ENCODE measurements at places on chromosomes 6 and 20.

DNA sequence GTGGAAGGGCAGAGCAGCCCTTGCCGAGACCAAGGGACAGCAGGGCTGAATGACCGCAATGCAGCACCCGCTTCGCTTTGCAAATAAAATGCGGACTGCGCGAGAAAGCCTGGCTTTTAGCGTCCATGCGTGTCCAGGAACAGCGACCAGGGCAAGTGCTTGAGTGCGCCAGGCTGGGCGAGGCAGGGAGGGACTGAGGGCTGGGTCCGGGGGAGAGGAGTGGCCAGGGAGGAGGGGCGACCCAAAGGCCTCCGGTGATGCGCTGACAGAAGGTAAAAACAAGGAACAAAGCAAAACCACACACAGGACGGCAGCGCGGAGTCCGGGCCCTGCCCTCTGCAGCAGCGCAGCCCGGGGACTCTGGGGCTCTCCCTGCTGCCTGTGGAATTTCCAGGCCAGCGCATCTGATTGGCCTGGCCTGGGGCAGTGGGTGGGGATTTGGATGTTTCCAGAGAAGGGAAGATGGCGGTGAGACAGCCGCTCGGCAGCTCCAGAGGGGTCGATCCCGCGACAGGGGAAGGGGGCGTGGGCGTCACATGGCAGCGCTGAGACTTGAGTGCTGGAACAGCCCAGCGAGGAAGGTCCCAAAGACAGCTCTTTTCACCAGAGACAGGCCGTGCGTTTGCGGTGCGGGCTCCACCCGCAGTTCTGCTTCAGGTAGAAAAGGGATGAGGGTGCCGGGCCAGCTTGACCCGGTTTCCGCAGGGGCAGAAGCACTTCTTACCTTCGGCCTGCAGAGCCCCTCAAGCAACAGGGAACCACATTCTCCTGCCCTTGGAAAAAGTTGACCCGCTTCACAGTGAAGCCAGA is 51.8 kb downstream of the SSR1 start:
- DNase-seq, result peak; percentile 94

DNA sequence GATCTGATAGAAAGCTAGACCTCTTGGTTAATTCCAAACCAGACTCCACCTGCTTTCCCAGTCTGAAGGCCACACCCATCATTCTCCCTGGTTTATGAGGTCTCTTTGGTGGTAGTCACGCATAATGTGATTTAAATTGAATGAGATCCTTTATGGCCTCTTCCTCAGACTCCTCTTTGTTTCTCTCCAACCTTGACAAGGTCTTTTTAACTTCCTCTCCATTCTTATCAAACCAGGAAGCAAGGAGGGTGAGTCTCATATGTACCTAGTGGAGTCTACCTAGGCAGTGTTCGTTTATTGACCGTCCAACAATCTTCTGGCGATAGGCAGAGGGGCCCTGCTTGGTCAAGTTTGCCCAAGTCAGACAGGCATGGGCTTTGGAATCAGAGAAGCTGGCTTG is 184.2 kb upstream of the LAMP5 start:
- DNase-seq, result no peak

- DNase-seq, result no peak
These were observed 58.0 kb downstream of the FOXO3 start for GRCh38 chr6:108618623-108619152.

GRCh38 chr6:43870660-43871061 is 100.7 kb downstream of the VEGFA start:
- DNase-seq, result no peak

DNA sequence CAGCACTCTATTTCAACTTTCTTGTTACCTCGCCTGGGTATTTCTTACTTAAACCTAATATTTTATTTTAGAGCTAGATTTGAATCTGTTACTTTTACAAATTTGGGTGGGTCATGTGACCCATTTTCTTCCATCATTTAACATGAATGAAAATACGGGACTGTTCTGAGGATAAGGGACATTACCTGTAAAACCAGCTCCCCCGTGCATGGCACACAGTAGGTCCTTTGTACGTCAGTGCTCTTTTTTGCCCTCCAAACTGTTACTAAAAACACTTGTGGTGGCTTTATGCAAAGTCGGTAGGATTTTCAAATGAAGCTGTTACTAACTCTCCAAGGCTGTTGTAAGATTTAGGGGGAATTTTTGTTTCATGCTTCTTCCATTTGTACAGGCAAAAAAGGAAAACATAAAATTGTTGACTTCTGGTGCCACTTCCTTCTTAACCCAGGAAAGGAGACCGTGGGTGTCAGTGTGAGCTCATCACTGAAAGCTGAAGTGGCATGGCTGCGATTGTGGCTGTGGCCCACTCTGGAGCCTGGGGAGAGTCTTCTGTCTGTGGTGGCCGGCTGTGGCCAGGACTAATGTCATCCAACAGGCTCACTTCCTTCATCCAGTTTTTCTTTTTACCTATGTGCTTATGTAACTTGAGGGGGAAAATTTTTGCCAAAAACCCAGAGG is 40.2 kb upstream of the PXDC1 start:
- DNase-seq, result no peak

GRCh38 chr6:37971711-37972390 is 152.3 kb downstream of the ZFAND3 start:
- peak; percentile 45 for DNase-seq

DNA sequence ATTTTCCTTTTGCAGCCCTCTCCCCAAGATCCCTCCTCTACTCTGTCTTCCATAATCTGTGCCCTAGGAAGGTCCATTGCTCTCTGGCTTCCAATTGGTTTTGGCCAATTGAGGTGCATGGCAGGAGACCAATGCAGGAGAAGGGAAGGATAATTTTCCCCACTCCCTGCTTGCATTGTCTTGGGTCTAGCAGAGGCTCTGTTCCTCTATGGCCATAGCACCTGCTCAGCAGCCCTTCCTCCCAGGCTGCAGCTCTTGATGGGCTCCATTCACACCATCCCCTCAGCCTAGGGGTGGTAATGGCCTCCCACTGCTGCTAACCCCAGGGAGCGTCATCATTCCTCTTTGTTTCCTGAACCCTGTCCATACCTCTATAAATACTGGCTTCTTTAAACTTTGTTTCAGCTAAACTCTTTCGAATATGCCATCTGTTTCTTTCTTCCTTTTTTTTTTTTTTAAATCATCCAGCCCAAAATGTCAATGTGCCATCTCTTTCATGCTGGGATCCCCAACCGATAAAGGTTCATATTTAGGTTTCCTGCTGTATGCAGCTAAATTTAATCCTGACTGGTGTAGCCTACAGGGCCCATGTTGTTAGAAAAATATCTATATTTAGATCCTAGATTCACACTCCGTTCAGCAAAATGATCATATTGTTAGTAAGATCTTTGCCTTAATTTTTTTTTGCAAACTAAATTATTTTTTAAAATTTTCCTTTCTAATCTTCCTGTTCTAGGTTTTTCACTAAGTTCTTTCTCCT is 63.8 kb downstream of the HECA start:
- no peak for DNase-seq

DNA sequence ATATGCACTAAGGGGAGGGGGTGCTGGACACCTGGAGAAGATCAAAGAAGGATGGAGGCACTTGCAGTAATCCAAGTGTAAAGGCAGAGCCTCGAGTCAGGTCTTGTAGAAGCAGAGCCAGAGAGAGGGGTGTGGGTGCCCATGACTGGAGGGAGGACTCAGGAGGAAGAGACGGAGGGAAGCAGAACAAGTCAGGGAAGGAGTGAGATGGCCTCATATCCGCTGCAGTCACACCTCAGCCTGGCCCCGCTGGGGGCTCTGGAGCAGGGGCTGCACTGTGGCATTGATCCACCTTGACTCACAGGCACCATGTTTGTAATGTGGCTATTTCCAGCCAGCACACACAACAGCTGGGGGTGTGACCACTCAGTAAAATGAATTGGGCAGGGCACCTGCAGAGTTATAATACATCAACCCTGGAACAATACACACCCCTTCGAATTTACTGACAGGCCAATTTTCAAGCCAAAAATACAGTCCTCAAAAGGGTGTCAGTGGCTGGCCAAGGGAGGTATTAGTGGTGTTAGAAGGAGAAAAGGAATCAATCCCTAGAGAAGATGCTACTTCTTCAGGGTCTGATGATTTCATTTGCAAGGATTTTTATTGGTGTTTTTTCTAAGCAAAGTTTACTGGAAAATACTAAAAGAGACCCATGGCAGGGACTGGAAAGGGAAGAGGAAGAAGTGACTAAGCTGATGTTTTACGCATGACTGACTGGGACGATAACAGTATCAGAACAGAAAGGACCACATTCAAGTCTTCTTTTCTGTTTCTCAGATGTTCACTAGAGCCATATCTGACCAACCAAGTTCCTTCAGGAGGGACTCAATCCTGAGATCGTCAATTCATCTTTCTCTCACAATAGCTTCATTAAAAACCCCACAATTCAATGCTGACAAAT is 18.9 kb upstream of the NXT1 start:
- DNase-seq, result no peak

GRCh38 chr20:428658-429200 is 20.6 kb downstream of the RBCK1 start:
- no peak for DNase-seq

DNA sequence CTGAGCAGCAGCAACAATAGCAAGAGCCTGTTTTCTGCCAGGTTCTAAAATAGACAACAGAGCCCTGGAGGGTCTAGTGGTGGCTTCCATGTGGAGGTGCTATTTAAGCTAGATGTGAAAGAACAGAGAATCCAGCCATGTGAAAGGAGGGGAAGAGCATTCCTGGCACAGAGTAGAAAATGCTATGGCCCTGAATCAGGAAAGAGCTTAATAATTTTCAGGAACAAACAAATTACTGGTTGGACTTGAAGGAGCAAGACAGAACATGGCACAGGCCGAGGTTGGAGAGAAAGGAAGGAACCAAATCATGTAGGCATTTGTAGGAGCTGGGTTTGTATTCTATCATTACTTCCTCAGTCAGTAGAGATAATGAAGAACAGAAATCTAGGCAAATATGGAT is 98.3 kb downstream of the AIG1 start:
- DNase-seq, result no peak
